ENCODE measurements at places on chromosomes 11 and 22.

DNA sequence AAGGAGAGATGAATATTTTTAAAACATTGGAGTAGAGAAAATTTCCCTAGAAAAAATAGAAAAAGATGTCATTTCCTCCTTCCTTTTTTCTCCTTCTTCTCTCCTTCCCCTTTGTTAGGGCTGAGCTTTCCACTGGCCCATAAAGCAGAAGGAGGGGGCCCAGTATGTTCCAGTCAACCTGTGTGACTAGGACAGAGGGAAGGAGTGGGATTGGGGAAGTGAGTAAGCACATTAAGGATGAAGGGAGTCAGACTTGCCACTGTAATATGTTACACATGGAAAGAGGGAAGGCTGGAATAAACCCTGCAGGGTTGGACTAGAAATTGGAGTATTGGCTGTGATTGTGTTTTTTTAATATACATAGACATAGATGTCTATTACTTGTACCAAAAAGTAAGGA, 20.1 kb upstream of the SPINDOC start:
- DNase-seq = no peak

DNA sequence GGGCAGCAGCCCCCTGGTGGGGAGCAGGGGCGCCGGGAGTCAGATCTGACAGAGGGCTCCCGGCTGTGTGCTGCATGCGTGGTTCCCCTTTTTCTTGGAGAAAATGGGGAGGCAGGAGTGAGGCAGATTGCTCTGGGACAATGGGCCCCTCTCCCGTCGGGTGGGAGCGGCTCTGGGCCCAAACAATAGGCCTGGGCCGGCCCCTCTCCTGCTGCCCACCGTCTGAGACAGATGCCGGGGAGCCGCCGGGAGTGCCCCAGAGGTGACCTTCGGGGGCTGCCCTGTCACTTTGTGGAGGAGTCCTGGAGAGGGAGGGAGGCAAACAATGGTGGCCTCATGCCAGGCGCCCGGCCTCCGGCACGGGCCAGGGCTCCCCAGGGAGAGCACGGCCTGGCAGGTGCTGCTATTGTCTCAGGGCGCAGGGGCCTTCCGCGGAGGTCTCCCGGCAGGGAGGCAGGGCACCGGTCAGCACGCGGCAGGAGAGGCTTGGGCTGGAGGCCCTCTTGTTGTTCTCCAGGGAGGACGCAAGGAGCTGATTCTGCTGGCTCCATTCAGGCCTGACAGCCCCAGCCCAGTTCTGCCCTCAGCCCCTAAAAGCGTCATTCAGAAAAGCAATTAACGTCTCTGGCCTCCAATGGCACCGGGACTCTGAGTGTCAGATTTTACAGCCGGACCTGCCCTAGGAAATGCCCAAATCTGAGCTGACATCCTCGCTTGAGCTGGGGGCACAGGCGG, 44.8 kb downstream of the SMIM38 start:
- no peak for DNase-seq

DNA sequence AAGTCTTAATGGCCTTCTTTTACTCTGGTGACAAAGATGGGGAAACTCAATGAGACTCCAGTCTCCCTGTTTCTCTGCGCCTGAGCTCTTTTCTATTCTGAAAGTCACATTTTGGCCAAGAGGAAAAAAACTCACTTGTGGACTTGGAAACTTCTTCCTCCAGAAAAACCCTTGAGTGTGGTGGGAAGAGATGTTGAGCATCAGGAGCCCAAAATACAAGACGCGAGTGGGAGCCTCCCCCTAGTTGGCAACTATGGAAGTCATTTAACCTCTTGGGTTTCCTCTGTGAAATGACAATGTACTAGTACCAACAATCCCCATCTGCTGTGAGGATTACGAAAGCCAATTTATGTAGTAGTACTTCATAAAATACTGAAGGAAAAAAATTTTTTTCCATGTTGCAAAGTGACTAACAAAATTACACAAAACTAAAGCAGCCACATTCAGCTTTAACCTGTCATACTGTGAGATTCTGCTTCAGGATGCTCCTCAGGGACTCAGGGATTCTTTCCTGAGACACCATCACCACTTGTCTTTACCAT, 524 bp upstream of the SLC25A17 start:
- no peak for DNase-seq

- no peak for DNase-seq
Observed at GRCh38 chr11:72974487-72975205, 160.4 kb downstream of the ATG16L2 start.

GRCh38 chr22:42693763-42694683, 26.6 kb downstream of the A4GALT start:
- no peak for DNase-seq

DNA sequence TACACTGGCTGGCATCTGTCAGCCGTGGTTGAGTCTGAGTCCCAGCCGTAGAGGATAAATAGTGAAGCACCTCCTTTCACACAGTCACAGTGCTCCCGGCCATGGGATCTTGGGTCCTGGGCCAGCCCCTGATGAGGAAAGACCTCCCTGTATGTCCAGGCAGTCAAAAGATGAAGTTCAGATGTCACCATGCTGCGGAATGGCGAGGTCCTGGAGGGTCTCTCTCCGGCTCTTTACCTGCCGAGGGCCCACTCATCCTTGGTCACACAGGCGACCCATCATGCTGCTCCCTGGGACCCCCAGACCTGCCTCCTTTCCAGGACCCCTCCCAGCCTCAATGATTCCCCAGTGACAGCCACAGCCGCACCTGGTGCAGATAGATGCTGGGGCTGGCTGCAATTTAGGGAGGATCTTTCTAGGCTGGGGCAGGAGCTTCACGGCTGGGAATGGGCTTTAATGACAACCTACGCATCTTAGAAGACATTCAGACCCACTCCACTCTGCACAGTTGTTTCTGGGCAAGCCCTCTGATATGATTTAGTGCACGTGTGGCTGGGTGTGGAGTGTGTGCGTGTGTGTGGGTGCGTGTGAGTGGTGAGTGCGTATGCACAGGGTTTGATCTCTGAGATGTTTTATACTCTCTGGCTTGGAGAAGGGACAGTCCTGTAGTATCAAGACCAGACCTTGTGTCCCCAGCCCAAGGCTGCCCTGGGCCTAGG, 79.7 kb downstream of the FBLN1 start:
- no peak for DNase-seq

- DNase-seq = no peak
Observed at GRCh38 chr11:131073167-131073566, 156.9 kb upstream of the SNX19 start.

GRCh38 chr11:27233654-27234042, 129.4 kb downstream of the CCDC34 start:
- DNase-seq = no peak

DNA sequence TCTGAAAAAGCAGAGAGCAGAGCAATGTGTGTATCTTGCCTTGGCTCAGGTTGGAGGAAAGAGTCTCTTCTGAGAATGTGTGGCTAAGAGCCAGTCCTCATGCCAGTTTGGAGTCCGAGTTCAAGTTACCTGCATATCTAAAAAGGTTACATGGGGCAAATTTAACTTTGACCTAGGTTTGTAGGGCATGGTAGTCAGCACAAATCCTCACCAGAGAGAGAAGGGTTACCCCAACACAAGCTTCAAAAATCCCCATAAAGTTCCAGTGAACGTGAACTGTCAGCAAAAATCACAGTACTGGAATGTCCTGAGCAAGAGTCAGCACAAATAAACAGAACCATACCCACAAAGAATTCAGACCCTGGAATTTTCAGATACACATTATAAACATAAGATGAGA, 13.8 kb downstream of the SDHD start:
- DNase-seq = no peak

GRCh38 chr11:129814244-129815014, 1.2 kb upstream of the TMEM45B start:
- DNase-seq = no peak

DNA sequence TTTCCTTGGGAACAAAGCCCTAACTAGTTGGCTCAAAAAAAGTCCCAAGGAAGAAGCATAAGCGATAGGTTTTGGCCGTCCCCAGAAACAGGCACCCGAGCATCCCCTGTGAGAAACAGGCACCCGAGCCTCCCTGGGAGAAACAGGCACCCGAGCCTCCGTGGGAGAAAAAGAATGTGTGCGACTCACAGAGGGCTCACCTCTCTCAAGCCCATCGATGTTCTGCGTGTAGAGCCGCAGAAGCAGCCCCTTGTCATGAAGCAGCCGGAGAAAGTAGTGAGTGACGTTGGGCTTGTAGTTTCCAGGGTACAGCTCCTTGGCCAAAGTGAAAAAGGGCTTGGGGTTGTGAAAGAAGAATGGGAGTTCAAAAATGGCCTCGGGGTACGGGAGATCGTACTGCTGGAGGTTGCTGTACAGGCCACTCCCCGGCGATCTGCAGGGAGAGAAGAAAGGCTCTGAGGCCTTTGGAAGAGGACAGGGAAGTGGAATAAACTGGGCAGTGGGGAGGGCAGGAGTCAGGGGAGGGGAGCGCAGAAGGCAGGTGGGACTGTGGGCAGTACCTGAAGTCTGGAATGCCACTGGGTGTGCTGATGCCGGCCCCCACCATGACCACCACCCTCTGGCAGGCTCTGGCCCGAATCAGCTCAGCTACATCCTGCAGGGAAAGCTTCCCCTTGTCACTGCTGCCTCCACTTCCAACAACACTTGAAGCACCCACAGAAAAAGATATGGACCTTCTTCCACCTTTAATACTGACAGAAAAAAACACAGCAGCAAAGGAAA, 3.2 kb downstream of the SIRT3 start:
- DNase-seq = no peak

GRCh38 chr11:10606536-10607208, 38.2 kb upstream of the LYVE1 start:
- peak; percentile 29 for DNase-seq

GRCh38 chr11:43486141-43486540, 127.4 kb downstream of the TTC17 start:
- peak; percentile 44 for DNase-seq

GRCh38 chr11:34261820-34262219, 96.0 kb downstream of the ABTB2 start:
- DNase-seq = no peak

GRCh38 chr22:45977003-45977411, at the start of gene WNT7B:
WNT7B (minus strand) TSS chr22:45977162; CDS start chr22:45976754, 408 bp downstream.
- peak; percentile 67 for DNase-seq

DNA sequence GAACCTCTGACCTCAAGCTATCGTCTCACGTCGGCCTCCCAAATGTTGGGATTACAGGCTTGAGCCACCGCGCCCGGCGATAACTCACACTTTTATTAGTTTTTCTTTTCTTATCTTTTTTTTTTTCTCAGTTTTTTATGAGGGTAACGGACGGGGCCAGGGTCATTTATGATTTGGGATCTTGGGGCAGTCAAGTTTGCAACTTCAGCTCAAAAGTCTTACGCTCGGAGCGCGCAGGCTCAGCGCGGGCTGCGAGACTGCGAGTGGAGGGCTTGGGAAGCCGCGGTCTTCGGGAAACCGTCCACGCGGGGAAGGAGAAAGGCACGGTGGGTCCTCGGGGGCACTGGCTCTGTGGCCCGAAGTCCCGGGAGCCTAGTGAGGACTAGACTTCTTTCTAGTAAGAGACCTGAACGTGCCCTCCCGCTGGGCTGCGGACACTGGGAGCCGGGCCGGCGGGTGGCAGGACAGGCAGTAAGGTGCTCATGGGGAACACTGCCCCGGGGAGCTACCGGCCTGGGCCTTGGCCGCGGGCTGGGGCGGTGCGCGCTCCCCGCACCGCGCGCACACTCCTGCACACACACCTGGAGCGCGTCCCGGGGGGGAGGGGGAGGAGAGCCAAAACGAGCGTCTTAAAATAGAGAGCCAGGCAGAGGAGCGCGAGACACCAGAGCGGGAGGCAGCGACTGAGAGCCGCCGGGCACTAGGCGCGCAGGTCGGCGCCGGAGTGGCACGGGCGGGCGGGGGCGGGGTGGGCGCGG, 476 bp upstream of the BARX2 start:
- no peak for DNase-seq

DNA sequence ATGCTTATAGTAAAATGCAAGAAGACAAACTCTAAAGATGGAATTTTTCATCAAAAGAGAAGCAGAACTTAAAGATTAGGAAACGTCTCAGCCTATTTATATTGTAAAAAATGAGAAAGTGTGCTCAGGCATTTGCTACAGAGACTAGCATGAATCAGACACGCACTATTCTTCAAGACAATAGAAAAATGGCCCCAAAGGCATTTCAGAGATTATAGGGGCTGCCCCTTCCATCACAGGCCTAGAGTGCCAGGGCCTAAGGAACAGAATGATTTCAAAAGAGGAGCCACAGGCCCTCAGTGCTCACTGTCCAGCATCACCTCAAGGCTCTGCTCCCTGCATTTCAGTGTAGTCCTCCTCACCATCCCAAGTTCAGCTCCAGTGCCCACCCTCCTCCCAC, 27.5 kb downstream of the TNKS1BP1 start:
- DNase-seq = no peak

DNA sequence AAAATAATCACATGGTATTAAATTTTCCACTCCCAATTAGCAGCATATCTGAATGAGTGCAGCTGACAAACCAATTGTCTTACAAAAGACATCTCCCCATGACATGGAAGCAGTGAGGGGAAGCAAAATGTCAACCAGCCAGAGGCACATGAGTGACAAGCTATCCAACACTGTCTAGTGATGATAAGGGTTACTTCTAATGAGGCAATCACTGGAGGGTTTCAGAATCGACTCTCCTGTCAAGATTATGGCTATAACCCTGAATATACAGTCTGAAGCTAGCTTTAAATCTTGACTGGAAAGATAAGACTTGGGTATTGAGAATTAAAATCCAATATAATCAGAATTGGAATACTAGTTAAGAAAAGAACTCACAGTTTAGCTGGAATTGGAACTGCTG, 50.3 kb downstream of the AMBRA1 start:
- DNase-seq = no peak

Measured in M059J (cell line).